ENCODE measurements at places on chromosomes 6 and 20.
A peak's percentile ranks its signal among the peaks of the same experiment; 100 is the strongest.

GRCh38 chr6:11126876-11127275 lies 15.4 kb upstream of the ERVFRD-1 start:
- DNase-seq: no peak

- no peak for DNase-seq
Observed at GRCh38 chr6:118535176-118535844, 12.8 kb upstream of the PLN start.

DNA sequence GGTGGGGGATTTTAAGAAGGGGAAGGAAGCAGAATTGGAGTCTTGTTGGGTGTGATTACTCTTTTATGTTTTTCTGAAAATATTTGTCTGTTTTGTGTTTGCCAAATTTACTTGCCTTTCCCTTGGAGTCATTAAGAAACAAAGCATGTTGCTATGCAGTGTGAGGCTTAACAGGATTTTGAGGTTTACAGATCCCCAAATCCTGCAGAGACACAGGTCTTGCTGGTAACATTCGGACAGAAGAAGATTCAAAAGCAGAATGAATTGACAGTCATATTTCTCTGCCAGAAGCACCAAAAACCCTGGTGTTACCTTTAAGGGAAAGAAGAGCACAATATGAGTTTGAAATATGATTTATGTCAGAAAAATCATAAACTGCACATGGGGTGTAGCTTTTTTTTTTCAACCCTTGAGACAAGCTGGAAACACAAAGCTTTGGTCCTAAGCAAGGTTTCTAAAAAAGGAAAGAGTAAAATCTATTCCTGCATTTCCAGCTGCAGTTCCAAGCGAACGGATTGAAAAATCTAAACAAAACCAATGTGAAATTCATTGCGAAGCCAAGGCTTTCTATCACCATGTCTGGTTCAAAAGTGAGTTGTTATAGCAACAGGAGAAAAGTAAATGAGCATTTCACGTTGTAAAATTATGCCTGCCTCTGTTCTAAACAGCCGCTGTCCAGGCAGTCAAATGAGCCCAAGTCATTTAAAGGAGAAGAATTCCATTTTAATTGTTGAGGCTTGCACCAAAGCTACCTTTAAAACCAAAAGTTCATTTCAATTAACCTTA lies 358.9 kb upstream of the SASH1 start:
- peak; percentile 2 for DNase-seq

- no peak for DNase-seq
Observed at GRCh38 chr20:62358171-62359042, 8.7 kb downstream of the LAMA5 start.

DNA sequence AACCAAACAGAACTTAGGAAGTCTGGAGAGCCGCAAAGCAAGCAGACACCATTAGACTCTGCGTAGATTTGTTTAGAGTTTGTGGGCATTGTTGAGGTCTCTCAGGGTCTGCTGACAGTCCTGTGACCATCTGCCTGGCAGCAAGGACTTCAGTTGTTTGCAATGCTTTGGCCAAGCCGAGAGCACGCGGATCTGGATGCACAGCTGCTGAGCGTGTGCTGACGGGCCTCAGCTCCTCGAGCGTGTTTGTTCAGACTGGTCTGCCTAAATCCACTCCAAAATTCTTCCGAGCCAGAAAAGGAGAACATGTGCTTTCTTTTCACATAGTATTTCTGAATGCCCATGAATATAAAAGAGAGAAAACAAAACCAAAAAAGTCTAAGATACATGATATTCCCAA lies 159.0 kb downstream of the ZNF217 start:
- no peak for DNase-seq

DNA sequence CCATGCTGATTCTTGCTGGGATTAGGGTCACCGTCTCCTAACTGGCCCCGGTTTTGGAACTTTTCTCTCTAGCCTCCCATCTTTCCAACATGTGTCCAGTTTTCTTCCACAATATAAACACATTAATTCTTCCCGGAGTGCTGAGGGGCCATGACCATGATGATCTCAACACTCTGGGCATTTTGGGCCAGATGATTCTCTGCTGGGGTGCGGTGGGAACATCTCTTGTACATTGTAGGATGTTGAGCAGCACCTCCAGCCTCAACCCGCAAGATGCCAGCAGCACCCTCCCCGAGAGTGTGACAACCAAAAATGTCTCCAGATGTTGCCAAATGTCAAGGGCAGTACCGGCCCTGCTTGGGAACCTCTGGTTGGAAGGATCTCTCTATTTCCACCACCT lies 164.8 kb downstream of the TFAP2C start:
- DNase-seq: no peak

DNA sequence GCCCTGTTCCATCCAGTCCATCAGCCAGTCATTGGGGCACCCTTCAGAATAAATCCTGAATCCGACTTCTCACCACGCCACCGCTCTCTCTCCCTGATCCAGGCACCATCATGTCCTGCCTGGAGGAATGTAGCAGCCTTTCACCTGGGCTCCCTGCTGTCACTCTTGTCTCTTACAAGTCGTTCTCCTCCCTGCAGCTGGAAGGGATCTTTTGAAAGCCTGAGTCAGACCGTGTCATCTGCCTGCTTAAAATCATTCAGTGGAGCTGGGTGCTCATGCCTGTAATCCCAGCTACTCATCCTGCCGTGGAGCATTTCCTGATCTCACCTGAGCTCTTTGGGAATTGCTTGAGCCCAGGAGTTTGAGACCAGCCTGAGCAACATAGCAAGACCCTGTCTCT lies 19.2 kb upstream of the KCNG1 start:
- no peak for DNase-seq

- DNase-seq: peak; percentile 20
Observed at GRCh38 chr20:9458138-9458796, 56.1 kb upstream of the LAMP5 start.

GRCh38 chr6:117600008-117600743 lies 2.1 kb downstream of the GOPC start:
- no peak for DNase-seq

GRCh38 chr6:135233686-135234491 lies 52.8 kb downstream of the MYB start:
- peak; percentile 17 for DNase-seq

DNA sequence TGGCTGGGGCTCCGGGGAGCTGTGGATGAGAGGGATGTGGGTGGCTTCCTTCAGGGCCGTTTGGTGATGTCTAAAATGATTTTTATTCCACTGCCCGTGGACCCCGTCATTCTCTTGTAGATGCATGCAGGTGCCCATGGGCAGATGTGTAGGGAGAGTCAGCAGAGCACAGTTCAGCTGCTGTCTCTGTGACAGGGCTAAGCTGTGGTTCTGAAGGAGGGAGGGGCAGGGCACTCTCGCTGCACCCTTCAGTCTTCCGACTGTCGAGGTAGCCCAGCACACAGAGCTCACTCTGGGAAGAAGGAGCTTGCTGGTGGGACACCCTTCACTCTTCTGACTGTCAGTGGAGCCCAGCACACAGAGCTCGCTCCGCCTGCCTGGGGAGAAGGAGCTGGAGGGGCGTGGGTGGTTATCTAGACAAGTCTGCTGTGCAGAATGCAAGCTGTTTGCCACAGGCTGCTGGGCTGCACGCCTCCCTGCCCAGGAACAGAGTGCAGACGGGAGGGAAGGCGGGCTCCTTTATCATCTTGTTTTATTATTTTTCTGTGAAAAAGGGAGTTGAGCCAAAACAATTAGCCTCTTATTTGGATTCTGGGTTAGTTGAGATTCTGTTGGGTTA lies 28.4 kb upstream of the ADRM1 start:
- no peak for DNase-seq

GRCh38 chr20:59171986-59172385 lies 8.4 kb downstream of the ZNF831 start:
- no peak for DNase-seq

DNA sequence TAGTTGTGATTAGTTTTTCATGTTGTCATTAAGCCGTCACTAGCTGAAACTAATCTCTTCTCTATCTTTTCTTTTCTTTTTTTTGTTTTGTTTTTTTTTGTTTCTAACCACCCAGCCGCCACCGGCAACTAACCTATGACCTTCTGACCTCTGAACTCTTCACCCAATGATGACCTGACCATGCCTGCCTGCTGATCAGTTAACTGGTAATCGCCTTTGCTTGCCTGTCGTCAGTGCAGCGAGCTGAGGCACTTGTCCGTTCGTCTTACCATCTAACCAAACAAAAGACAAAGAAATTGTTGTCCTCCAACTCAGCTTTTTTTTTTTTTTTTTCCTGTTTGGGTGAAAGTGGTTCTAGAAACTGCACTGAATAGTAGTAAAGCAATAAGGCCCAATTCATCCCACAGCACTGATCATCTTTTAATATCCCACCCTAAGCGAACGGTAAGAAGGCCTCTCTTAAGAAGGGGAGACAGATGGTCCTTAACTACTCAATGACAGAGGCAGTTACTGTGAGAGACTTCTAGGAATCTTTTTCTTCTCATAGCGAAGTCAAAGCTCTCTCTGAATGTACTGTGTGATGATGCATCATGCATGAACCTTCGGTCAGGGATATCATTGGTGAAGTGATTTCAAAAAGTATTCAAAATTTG lies 156.2 kb downstream of the QKI start:
- DNase-seq: no peak

- no peak for DNase-seq
Observed at GRCh38 chr6:14810021-14810420, 435.8 kb upstream of the JARID2 start.

DNA sequence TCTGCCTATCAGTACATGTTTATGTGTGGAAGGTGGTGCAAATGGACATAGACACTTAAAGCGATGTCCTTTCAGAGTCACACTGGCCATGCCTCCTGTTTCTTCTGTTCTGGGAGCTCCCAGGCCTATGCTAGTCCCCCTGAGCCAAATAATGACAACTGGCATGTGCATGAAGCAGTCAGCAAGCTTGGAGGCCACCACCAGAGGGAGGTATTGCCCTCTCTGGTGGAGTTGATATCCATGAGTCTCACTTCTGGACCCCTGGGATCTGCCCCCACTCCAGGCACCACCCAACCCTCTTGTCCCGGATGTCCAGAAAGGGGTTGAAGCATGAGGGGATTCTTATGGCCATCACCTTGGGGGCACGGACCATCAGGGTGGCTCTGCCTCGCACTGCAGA lies 172.2 kb downstream of the AIG1 start:
- peak; percentile 37 for DNase-seq

Measured in mesenchymal stem cell (in vitro differentiated cells and primary cell).